Endodermal cell (in vitro differentiated cells): ENCODE measurements at places on chromosomes 1 and 21. TPM values are rescaled to one million over a fixed set of nuclear protein-coding genes. Genes with fewer than 3 reads are reported as not detected.

DNA sequence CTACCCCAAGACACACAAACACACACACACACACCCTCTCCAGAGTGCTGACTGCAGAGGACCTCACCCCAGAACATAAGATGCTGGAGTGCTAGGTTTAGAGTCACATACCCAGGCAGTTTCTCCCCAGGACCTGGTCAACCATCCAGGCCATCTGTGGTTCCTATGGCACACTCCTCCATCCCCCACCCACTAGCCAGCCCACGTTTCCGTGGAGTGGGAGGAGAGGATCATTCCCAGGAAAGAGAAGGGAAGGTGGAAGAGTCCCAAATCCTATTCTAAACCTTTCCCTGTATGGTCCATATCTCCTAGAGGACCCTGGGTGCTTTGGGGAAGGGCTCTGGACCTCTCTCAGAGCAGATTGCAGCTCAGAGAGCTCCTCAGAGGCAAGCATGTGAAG is 1.1 kb downstream of the KCNJ9 start:
- no peak for DNase-seq

GRCh38 chr1:234658138-234658537 is 48.2 kb upstream of the IRF2BP2 start:
- DNase-seq: peak; percentile 65

Gene TMPRSS15
- 0.08 to 0.24 TPM in 2 of 3 replicates, not detected in the other for total RNA-seq

Gene NCAM2
- 0.36 to 1.2 TPM (median 0.69 TPM) in 3 replicates for total RNA-seq

Gene SPATA6
- total RNA-seq: 42.8 to 62.0 TPM (median 53.8 TPM) in 3 replicates
